ENCODE measurements at places on chromosomes 3 and 15. TPM values are rescaled to one million over a fixed set of nuclear protein-coding genes. Genes with fewer than 3 reads are reported as not detected.

Gene GOLGA6L4
- 0.74 TPM for total RNA-seq

Gene ESYT3
- not detected for total RNA-seq

Gene APBA2
- 6.6 TPM for total RNA-seq

Gene IFT57
- total RNA-seq: 64.1 TPM

Gene CLDN18
- not detected for total RNA-seq

Gene SLC9C1
- total RNA-seq: not detected

Gene TMOD2
- total RNA-seq: 12.1 TPM

Gene IL5RA
- total RNA-seq: not detected

Gene HRH1
- 5.9 TPM for total RNA-seq

Gene TAGLN3
- total RNA-seq: 0.39 TPM

DNA sequence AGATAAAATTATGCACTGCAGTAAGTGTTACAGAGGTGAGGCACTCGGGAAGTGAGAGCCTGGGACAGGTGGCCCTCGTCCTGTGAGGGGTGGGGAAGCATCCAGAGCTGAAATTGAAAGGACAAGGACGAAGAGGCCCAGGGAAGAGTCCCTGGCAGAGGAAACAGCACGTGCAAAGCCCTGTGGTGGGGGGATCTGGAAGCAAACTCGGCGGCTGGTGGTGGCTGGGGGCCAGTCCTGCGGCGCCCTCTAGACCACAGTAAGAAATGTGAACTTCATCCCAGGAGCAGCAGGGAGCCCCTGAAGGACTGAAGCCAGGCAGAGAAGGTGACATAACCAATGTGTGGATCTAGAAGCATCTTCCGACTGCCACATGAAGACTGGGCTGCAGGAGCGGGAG, 42.8 kb downstream of the GRIP2 start:
- DNase-seq: no peak

DNA sequence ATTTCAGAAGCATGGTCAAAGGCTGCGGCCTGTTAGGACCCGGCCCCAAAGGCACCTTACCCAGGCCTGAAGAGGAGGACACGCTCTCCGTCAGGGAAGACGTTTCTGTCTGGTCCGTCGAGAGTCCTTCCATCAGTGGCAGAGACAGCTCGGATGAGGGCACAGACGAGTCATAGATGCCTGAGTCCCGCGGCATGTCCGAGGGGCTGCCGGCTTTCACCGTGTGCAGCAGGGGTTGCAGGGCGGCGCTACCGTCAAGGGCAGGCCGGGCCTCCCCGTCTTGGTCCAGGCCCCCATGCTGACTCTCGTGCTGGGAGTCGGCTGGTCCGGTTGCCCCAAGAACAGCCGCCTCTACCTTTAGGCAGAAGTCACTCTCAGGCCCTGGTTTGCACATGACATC, 37.1 kb downstream of the SPATA12 start:
- no peak for DNase-seq

GRCh38 chr3:172203522-172204258, 164.3 kb downstream of the FNDC3B start:
- DNase-seq: no peak

- no peak for DNase-seq
These were observed 33.4 kb downstream of the KAT2B start for GRCh38 chr3:20073683-20074082.

DNA sequence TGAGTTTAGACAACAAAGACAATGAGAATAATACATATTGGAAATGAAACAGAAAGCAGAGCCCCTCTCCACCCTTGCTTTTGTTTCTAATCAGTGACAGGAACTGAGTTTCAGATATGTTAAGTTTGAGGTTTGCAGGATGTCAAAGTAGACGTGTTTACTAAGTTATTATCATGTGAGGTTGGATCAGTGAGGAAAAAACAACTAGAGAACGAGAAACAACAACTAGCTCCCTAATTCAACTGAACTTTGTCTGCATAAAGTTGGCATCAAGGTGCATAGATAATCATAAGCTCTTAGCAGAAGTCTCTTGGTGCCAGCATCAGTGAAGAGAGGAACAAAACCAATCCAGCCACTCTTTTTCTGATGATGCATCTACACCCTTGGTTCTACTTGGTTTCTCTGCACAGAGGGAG, 491.1 kb upstream of the NR2F2 start:
- no peak for DNase-seq

DNA sequence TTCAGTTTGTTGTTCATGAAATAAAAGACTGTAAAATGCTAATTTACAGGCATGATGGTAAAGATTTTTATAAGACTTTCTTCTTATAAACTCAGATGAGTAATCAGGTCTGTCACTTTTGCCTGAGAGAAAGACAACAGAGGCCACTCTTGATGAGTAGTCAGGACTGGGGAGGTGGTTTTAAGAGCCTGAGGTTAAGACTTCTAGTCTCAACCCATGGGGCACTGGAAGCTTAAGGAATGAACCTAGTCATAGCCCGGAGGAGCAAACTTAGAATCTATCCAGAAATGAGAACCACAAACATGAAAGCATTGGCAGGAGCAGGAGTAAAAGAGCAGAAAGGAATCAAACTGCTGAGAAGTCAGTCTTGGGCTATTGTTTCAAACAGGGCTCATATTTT, 846.3 kb upstream of the ARPP21 start:
- no peak for DNase-seq

DNA sequence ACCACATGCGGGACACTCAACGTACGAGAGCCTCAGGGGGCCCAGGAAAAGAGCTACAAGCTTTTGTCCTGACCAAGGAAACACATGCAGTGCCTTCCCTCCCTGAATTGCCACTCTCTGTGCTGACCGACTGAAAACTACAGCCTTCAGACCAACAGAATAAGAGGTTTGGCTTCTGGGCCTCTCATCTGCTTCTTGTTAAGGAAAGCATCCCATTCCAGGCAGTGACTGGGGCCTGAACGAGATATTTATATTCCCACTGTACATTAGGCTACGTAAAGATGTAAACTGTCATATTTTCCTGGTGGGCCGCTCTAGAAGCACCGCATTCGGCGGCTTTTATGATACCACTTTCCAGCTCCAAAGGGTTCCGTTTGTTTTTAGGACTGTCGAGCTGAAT, 208.9 kb upstream of the TPM1 start:
- DNase-seq: no peak

GRCh38 chr15:70101459-70102113, 3.9 kb upstream of the TLE3 start:
- peak; percentile 73 for DNase-seq

DNA sequence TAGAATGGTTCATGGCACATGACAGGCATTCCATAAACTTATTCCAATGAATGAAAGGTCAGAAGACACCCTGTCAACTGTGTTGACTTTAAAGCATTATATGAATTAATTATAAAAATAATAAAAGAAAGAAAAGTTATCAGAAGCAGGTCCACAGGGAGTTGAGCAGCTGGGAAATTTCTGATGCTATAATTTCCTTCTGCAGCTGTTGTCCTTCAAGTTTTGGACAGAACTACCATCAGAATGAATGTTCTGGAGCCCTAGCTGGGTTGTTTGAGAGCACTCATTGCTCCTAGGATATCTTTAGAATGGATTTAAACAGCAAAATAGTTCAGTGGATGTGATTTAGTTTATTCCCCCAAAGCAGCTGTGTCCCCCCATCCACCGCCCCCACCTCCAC, 232.4 kb upstream of the PROK2 start:
- DNase-seq: no peak

GRCh38 chr3:112813723-112814171, 32.9 kb downstream of the CD200R1L start:
- peak; percentile 26 for DNase-seq

DNA sequence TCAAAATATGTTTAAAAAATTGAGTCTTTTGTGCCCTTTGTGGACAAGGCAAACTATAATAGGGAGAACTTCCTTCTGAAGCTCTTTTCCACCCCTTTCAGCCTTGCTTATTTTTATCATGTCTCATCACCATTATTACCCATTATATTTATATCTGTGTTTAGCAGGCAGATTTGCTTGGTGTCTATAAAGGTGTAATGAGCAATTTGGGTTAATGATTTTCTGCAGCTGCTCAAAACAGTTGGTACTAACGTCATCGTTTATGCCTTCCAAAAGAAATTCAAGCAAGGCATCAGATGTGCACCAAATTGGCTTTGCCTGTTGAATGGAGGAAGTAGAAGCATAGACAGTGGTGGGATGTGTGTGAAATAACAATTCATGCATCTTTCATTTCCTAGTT, 483.7 kb upstream of the SGO1 start:
- DNase-seq: no peak

DNA sequence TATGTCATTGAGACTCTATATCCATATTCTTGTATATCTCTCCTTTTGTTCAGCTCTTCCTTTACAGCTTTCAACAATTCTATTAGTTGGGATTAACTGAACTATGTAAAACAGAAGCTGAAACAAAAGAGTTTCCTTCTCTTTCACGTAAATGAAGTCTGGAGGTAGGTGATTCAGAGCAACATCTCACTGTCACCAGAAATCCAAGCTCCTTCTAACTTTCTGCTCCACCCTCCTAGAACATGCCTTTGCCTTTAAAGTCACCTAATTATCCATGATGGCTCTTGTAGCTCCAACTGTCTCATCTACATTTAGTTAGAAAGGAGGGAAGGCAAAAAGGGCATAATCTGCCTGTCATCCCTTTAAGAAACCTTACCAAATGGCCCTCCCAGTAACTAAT, 458.2 kb upstream of the MDFIC2 start:
- no peak for DNase-seq

DNA sequence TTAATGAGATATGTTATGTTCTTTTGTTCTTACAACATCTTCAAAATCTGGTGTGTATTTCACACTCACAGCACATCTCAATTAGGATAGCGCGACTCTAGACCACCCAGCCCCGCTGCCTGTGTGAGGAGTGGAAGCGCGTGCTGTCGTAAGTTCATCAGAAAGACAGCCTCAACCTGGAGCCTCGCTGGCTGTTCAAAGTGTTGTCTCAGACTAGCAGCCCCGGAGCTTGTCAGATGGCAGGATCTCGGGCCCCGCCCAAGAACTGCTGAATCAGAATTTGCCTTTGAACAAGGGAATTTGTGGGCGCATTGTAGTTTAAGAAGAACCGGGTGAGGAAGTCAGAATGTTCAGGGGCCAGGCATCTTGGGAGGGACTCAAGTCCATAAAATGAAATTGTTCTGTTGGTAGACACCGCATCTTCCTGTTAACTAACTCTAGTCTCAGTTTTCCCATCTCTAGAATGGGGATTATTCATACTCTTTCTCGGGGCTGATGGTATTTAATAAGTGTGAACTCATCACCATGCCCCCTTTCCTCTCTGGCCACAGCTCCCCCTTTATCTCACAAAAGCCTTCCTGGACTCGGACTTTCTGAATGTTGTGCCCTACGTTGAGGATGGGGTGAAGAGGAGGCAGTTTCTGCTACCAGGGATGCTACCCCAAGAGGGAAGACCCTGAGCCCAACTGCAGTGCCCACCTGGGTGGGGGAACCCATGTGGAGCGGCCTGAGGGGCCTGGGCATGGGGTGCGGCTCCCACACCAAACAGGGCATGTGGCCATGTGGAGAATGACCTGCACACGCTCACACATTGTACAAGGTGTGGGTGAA, 40.4 kb downstream of the BHLHE40 start:
- DNase-seq: no peak

GRCh38 chr3:124565013-124565412, 165.2 kb upstream of the UMPS start:
- peak; percentile 57 for DNase-seq

GRCh38 chr15:83449250-83449671, 2.1 kb downstream of the SH3GL3 start:
- DNase-seq: no peak

DNA sequence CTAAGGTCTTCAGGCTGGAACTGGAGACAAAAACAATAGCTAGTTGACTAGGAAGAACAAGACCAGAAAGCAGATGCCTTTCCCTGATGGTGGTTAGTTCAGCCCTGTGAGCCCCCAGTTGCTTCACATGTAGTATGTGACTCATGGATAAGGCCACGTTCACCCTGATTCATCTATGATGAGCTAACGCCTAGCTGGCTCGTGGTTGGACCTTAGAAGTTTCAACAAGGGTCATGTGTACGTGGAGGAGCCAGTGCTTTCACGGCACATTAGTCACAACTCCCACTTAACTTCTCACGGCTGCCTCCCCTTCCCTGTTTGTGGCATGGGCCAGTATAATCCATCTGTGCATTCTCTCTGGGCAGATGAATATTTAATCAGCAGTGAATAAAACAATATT, 20.6 kb downstream of the COL8A1 start:
- DNase-seq: peak; percentile 95

GRCh38 chr3:78427303-78427702, 1340.5 kb downstream of the ROBO1 start:
- no peak for DNase-seq

GRCh38 chr3:31488475-31489017, 44.2 kb upstream of the STT3B start:
- DNase-seq: no peak

- no peak for DNase-seq
These were observed 1.2 kb upstream of the ZNF445 start for GRCh38 chr3:44478606-44479094.

All from HFFc6 (cell line).